ENCODE measurements at places on chromosomes 16 and 17.
A peak's percentile ranks its signal among the peaks of the same experiment; 100 is the strongest.

DNA sequence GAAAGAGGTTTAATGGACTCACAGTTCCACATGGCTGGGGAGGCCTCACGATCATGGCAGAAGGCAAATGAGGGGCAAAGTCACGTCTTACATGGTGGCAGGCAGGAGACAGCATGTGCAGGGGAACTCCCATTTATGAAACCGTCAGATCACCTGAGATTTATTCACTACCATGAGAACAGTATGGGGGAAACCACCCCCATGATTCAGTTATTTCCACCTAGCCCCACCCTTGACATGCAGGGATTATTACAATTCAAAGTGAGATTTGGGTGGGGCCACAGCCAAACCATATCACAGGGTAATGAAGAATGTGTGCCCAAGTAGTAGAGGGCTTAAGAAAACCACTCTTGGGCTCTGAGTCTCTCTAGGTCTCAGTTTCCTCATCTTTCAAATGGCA is 85.1 kb downstream of the PRKCB start:
- H3K36me3 ChIP-seq: peaks cover 28% of the 10 kb centered on the region
- DNase-seq: no peak
- peaks cover 27% of the 10 kb centered on the region for H3K4me1 ChIP-seq
- H3K27ac ChIP-seq: no peak overlapping the region
- H3K27me3 ChIP-seq: no peaks in the 10 kb centered on the region

DNA sequence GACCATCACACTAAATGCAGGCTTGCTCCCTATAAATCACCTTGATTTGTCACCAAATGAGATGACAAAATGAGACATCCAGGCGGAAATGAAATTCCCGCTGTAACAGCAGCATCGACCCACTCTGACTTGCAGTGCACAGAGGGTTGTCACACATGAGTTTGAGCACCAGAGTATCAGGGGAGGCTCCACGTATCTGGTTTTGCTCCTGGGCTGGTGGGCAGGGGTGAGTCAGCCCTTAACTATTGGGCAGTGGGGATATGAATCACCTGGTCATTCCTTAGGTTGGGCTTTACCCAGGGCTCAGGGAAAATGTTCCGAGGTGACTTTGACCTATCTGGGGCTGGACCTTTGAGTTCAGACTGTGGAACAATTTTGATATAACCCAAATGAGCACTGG is 245.2 kb upstream of the CCL2 start:
- no peaks in the 10 kb centered on the region for H3K4me1 ChIP-seq
- no peak overlapping the region for H3K4me3 ChIP-seq
- H3K27me3 ChIP-seq: no peaks in the 10 kb centered on the region
- no peak overlapping the region for H3K27ac ChIP-seq
- DNase-seq: no peak

- no peak overlapping the region for H3K4me3 ChIP-seq
- no peaks in the 10 kb centered on the region for H3K36me3 ChIP-seq
- H3K27me3 ChIP-seq: peaks cover 10% of the 10 kb centered on the region
Measured at GRCh38 chr17:73617501-73617900, 26.7 kb downstream of the SDK2 start.

GRCh38 chr17:72613396-72613795 is 479.1 kb downstream of the SLC39A11 start:
- peaks cover 13% of the 10 kb centered on the region for H3K4me1 ChIP-seq
- no peak for DNase-seq
- no peaks in the 10 kb centered on the region for H3K36me3 ChIP-seq
- no peak overlapping the region for H3K27ac ChIP-seq
- no peak overlapping the region for H3K4me3 ChIP-seq

GRCh38 chr17:9022573-9023391 is 1.5 kb downstream of the NTN1 start:
- peak overlapping the region; percentile 86 for H3K4me3 ChIP-seq
- H3K27ac ChIP-seq: peak overlapping the region; percentile 36
- H3K4me1 ChIP-seq: peaks cover 3% of the 10 kb centered on the region

DNA sequence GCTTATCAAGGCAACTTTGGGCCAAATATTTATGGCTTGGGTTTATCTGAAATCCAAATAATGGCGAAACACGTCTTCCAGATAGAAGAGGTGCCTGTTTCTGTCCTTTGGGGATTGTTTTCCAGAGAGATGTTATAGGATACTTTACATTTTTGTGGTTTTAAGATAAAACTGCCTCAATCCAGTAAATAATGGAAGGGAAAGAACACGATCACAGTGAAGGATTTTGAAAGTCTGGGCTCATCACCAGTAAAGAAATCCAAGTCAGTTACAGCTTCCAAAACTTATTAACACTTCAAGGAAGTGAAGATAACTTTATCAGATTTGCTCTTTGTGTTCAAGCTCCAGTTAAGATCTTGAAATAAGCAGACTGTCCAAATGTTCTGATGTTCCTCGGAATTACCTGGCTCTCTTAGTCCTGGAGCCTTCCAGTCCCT is 30.1 kb downstream of the DNAH2 start:
- DNase-seq: no peak
- H3K27ac ChIP-seq: no peak overlapping the region
- H3K36me3 ChIP-seq: no peaks in the 10 kb centered on the region
- no peak overlapping the region for H3K4me3 ChIP-seq
- H3K27me3 ChIP-seq: peaks cover 18% of the 10 kb centered on the region
- H3K4me1 ChIP-seq: no peaks in the 10 kb centered on the region

GRCh38 chr17:78180508-78180907 is 6.3 kb downstream of the TK1 start:
- H3K4me1 ChIP-seq: peaks cover 36% of the 10 kb centered on the region
- H3K4me3 ChIP-seq: peak overlapping the region; percentile 16
- no peaks in the 10 kb centered on the region for H3K27me3 ChIP-seq
- peak overlapping the region; percentile 5 for H3K27ac ChIP-seq

- H3K4me3 ChIP-seq: no peak overlapping the region
- peaks cover 7% of the 10 kb centered on the region for H3K27me3 ChIP-seq
- no peaks in the 10 kb centered on the region for H3K36me3 ChIP-seq
- H3K4me1 ChIP-seq: no peaks in the 10 kb centered on the region
Measured at GRCh38 chr17:60743799-60744198, 66.1 kb downstream of the BCAS3 start.

DNA sequence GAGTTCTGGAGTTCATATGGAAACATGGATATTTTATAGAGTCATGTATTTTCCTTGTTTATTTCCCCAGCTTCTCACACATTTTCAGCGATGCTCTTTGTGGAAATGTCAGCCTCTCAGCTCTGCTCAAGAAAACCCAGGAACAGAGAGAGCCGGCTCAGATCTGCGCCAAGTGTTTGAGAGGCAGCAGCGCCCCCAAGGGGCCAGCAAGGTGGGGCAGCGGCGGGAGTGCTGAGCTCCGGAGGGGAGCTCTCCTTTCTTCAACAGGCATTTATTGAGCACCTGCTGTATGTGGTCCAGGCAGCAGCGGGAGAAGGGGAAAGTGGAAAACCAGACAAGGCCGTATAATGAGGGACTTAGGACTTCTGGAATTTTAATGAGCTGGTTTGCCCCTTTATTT is 421.1 kb upstream of the C16orf82 start:
- H3K4me1 ChIP-seq: peaks cover 32% of the 10 kb centered on the region
- no peak overlapping the region for H3K27ac ChIP-seq
- H3K27me3 ChIP-seq: no peaks in the 10 kb centered on the region
- H3K4me3 ChIP-seq: peak overlapping the region; percentile 33
- peaks cover 2% of the 10 kb centered on the region for H3K36me3 ChIP-seq

DNA sequence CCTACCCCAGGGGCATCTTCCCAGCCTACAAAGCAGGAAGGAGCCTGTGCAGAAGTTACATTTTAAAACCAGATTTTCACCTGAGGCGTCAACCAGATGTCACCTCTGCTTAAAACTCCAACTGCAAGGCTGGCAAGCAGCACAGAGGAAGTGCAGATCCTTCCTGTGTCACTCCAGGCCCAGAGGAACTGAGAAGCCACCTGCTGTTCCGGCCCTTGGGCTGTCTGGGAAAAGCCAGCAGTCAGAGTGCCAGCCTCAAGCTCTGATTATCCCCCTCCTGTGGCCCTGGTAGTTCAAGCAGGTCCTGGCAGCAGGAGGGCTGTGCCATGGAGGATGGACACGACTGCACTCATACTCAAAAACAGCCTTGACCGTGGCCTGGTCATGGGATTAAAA is 10.2 kb downstream of the POLR2C start:
- H3K4me1 ChIP-seq: peaks cover 9% of the 10 kb centered on the region
- peaks cover 24% of the 10 kb centered on the region for H3K36me3 ChIP-seq
- peak overlapping the region; percentile 20 for H3K27ac ChIP-seq
- no peak for DNase-seq
- no peak overlapping the region for H3K4me3 ChIP-seq

DNA sequence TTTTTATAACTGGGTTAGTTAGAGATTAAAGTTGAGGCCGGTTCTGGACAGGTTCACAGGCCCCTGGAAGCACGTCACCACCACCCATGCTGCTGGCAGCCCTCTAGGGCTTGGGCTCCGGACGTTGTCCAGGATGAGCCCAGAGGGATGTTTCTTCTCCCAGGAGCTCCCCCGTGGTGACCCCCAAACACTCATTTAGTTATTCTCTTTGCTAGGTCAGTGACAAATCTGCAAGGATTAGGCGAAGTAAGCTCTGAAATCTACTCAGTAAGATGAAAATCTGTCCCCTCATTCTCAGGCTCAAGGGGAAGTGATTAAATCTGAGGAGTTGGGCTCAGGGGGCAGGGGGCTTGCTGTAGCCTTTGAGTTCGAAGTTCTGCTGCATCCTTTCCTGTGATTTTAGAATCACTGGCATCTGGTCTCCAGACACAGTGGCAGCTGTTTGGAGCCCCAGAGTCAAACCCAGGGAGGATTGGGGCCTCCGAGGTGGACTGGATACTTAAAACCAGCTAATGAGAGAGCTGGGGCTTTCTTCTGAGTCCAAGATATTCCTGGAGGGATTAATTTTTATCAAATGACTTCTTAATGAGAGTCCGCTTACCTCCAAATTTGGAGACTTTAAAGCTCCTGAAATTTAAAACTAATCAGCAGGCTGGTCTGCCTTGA is 49.2 kb upstream of the HS3ST2 start:
- H3K27me3 ChIP-seq: no peaks in the 10 kb centered on the region
- H3K4me1 ChIP-seq: no peaks in the 10 kb centered on the region
- no peaks in the 10 kb centered on the region for H3K36me3 ChIP-seq
- no peak for DNase-seq

DNA sequence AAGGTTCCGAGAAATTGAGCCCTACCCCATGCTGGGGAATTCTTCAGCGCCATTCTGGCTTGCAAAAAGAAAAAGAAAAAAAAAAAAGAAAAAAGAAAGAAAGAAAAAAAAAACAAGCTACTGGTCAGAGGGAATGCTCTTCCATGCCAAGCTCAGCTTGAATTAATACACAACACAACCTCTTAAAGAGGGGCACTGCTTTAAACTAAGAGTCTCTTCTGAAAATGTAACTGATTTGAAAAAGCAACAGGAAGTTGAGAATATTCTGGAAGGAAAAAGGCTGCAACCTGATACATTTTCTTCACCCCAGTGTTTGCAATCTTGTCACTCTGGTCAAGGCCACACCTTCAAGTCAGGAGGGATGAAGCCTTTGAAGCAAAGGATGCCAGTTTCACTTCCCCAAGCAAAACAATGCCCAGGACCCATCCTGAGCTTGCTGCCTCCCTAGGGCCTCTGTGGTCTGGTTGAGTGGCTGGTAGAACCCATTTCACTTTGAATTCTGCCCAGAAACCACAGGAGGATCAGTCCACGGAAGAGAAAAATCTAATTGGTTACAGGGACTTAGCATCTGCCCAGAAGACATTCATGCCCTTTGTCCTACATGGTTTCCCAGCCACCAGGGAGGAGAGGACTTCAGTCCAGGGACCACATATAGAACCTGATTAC is 389.7 kb downstream of the SOX9 start:
- no peaks in the 10 kb centered on the region for H3K4me1 ChIP-seq
- no peak for DNase-seq
- H3K36me3 ChIP-seq: no peaks in the 10 kb centered on the region
- H3K27ac ChIP-seq: no peak overlapping the region
- no peaks in the 10 kb centered on the region for H3K27me3 ChIP-seq

GRCh38 chr16:69514356-69514755 is 51.4 kb upstream of the NFAT5 start:
- H3K4me1 ChIP-seq: peaks cover 5% of the 10 kb centered on the region
- no peak overlapping the region for H3K27ac ChIP-seq
- H3K27me3 ChIP-seq: no peaks in the 10 kb centered on the region
- no peak overlapping the region for H3K4me3 ChIP-seq

DNA sequence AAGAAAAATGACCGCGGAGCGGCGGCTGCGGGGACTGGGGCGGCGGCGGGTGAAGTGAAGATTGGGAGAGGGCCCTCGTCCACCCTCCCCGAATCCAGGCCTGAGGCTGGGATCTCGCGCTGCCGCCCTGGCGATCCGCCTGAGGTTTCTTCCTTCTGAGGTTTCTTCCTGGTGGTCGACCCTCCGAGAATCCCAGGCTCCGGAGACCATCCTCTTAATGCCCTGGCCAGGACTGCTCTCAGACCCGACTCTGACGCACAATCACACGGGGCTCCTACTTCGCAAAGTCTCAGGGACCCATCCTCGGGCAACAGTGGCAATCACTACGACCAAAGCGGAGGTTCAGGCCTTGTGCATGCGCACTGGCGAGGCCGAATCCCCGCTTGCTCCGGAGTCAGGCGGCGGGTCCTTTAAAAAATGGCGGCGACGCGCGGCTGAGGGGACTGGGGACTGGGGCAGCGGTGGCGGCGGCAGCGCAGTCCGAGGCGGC is 18.0 kb upstream of the KCNJ18 start:
- H3K4me1 ChIP-seq: no peaks in the 10 kb centered on the region
- H3K27me3 ChIP-seq: no peaks in the 10 kb centered on the region
- no peaks in the 10 kb centered on the region for H3K36me3 ChIP-seq
- no peak overlapping the region for H3K27ac ChIP-seq

DNA sequence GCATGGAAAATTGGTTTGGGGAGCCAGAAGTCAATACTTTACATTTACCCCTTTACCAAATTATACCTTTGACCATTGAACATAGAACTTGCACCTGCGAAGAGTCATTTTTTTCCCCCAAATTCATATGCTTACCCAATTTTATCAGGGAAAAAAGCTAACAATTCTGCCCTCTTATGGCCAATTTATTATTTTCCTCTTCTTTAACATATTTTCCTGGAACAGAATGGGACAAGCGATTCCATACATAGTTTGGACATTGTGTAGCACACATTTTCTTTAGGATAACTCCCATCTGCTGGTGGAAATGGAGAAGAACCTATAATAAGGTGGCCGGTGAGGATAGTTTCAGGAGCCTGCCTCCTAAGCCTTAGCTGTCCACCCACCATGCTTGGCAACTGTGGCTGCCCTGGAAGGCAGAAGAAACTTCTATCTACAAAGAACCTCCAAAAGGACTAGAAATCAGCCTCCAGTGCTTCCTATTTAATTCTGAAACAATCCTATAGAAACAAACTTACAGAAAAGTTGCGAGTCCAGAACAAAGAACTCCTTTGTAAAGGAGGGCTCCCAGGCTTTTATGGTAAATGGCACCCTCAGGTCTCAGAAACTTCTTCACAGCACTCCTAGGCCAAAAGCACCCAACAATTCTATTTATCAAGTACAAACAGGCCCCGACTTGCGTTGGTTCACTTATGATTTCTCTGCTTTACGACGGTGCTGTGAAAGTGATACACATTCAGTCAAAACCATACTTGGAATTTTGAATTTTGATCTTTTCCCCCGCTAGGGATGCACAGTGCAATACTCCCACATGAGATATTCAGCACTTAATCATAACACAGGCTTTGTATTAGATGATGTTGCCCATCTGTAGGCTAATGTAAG is 64.1 kb upstream of the CACNG4 start:
- H3K4me1 ChIP-seq: no peaks in the 10 kb centered on the region
- no peak overlapping the region for H3K27ac ChIP-seq
- H3K27me3 ChIP-seq: peaks cover 4% of the 10 kb centered on the region
- H3K4me3 ChIP-seq: no peak overlapping the region

- H3K4me1 ChIP-seq: peaks cover 29% of the 10 kb centered on the region
- H3K27me3 ChIP-seq: peaks cover 21% of the 10 kb centered on the region
- no peaks in the 10 kb centered on the region for H3K36me3 ChIP-seq
- peak within 1 kb of the TSS; percentile 24 for H3K4me3 ChIP-seq
- DNase-seq: peak; percentile 56
Measured at GRCh38 chr17:36089888-36090836, at the start of gene CCL3. Gene CCL3, minus strand, starts transcription at chr17:36090143. Its CDS starts 85 bp downstream, at chr17:36090058.
